Epithelial cell of prostate (primary cell): ENCODE measurements at places on chromosomes 3 and 15.

DNA sequence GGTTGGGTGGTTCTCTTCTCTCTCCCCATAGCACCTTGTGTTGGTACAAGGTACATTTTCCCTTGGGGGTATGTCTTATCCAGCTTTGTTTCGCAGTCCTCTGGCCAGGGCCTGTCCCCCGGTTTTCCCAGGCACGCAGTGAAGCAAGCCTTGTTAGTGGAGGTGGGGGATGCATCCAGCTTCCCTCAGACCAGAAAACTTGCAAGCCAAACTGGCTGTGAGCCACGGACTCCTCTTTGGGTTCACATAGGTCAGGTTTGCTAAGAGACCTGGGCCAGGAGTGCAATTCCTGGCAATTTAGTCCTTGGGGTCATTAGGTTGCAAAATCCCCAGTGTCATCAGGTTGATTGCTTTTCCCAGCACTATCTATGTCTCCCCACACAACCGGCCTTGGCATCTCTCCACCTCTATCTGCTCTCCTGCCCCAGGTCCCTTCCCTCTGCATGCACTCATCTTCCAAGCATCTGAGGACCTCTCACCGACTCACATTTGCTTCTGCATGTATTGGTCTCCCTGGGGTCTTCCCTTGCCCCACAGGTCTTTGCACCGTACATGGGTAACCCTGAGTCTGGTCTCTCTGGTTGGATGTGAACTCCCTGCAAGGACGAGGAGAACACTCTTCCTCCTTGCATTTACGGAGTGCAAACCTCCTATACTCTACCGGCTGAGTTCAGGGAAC lies 34.2 kb downstream of the BCL2L10 start:
- DNase-seq: no peak

DNA sequence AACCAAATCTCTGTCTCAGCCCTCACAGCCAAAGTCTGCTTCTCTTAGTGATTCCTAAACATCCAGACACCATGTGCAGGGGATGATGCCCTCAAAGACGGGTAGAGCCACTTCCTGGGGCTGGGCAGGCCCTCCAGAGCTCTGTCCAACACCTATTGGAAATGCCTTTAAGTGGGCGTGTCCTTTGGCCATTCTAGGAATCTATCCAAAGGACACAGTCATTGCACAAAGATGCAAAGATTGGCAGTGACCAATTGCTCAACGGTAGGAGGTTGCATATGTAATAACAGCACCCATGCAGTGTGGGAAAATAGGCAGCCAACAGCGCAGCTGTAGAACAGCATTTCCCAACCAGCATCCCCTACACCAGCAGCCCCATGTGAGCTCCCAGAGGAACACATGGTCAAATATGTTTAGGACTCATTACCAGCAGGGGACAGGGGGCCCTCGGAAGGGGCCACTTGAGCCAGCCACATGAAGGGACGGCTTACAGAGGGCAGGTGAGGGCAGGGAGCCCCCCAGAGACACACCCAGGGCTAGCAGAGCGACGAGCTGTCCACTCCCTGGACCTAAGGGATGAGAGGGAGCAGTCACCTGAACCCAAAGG lies 142.8 kb upstream of the IQSEC1 start:
- peak; percentile 27 for DNase-seq

- DNase-seq: no peak
These were observed 29.1 kb upstream of the LMCD1 start for GRCh38 chr3:8472549-8472948.

- DNase-seq: no peak
These were observed 10.8 kb downstream of the ASB7 start for GRCh38 chr15:100613208-100613607.

GRCh38 chr3:65899226-65899625 lies 139.5 kb downstream of the MAGI1 start:
- no peak for DNase-seq

DNA sequence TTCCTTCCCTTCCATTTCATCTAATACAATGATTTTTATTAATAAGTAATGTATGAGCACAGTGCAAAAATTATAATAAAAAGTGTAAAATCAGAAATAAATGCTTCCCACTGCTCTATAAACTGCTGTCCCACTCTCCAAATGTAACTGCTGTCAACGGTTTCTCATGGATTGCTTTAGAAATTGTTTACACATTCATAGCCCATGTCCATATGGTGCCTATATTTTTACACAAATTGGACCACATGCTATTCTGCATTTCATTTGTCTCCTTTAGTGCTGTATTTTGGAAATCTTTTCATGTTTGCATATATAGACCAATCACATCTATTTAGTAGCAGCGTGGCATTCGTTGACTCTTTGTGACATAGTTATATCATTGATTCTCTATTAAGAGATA lies 164.7 kb upstream of the SLCO3A1 start:
- no peak for DNase-seq

- DNase-seq: no peak
These were observed 39.3 kb downstream of the KLHL6 start for GRCh38 chr3:183515968-183516851.

DNA sequence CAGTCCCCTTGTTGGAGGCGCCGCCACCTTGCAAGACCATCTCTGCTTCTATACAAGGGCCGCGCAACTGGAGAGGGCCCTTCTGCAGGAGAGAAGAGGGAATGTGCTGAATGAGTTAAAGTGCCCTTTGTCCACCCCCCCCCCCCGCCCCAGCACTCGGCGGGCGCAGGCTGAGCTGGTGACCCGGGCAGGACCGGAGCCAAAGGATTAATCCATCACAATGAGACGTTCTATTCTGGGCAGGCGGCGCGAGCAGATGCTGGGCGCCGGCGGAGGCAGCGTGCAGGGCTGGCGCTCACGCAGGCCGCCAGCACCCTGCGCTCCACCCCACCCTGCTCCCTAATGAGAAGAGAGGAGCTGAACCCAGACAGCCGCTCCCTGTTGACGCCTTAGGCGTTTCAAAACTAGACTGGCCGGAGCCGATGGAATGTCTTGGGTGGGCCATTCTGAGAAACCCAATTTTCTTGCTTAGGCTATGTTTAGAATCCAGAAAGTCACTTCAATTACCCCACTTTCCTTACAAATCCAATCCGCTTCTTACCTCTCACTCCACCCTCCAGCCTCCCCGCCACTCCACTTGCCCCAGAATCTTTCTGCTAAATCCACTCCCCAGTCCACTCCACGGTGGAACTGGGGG lies 32.9 kb downstream of the GJD2 start:
- no peak for DNase-seq
